ENCODE measurements at places on chromosomes 1 and 21.

DNA sequence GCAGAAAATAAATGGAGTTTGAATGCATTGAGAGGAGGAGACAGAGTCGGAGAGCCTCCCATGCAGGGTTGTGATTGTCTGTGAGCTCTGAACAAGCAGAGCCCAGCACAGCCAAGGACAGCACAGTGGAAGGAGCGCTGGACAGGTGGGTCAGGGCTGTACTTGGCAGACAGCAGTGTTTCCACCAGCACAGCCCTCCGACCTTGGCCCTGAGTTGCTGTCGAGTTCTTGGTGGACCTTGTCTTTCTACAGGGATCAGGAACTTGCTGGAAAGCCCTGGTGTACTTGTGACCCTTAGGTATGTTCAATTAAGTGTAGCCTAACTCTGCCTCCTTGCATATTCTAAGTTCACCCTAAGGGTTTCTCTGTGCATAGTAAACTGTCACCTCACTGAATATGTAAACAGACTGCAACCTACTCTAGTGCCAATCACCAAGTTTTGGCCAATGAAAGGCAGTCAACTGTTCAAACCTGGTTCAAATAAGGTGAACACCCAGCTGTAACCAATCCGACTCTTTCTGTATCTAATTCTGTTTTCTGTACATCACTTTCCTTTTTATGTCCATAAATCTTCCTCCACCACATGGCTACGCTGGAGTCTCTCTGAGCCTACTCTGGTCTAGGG lies 86.6 kb upstream of the SLC25A33 start:
- DNase-seq, result no peak

DNA sequence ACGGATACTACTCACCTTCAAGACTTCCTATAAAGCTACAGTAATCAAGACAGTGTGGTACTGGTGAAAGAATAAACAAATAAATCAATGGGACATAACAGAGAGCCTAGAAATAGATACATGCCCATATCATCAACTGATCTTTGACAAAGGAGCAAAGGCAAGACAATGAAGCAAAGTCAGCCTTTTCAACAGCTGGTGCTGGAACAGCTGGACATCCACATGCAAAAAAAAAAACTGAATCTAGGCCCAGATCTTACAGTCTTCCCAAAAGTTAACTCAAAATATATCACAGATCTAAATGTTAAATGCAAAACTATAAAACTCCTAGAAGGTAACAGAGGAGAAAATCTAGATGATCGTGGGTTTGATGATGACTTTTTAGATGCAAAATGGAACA lies 170.3 kb downstream of the MIS18A start:
- no peak for DNase-seq

- no peak for DNase-seq
Observed at GRCh38 chr1:92980732-92981647, 19.7 kb upstream of the DIPK1A start.

DNA sequence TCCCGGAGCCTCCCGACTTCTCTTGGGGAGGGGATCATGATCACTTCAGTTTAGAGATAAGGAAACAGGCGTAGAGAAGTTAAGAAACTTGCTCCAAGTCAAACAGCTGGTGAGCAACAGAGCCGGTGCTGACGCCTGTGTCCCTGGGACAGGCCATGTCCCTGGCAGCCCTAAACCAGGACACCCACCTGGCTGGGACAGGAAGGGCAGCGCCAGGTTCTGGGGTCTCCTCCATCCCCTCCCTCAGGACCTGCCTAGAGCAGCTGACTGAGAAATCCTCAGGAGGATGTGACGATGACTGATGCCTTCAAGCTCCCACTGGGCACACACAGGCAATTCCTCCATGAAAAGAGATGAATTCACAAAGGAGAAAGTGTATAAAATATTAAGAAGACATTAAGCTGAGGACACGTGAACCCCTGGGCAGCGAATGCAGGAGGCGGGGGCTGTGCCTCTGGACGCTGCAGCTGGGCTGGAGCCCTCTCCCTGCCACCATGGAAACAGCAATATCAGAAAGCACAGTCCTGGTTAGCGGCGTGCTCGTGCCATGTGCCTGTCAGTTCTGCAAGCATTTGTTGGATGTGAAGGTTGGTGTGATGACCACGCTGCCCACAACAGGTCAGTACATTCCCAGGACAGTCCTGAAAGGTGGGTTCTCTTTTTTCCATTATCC lies 40.1 kb upstream of the C1orf174 start:
- DNase-seq, result no peak

- no peak for DNase-seq
Observed at GRCh38 chr1:207821464-207822045, 69.7 kb downstream of the CD46 start.

Measured in ACHN (cell line).